ENCODE measurements at places on chromosomes 5 and 9. TPM values are rescaled to one million over a fixed set of nuclear protein-coding genes. Genes with fewer than 3 reads are reported as not detected.
A peak's percentile ranks its signal among the peaks of the same experiment; 100 is the strongest.

PCDHAC2 gene
- total RNA-seq = 5.1 TPM

ARSB gene
- 14.4 TPM for total RNA-seq

CDHR2 gene
- total RNA-seq = 0.12 TPM

ARID3C gene
- 0.19 TPM for total RNA-seq

CDH6 gene
- total RNA-seq = not detected

ADAMTSL1 gene
- total RNA-seq = 5.3 TPM

PCDHA9 gene
- 0.07 TPM for total RNA-seq

- DNase-seq = peak; percentile 27
These were observed 188.5 kb upstream of the SNX2 start for GRCh38 chr5:122586351-122586750.

- no peak for DNase-seq
These were observed 2.3 kb downstream of the PLEKHG4B start for GRCh38 chr5:94113-94892.
